ENCODE measurements at places on chromosomes 3 and 15. TPM values are rescaled to one million over a fixed set of nuclear protein-coding genes. Genes with fewer than 3 reads are reported as not detected.

GRCh38 chr3:21734746-21735145 lies 16.3 kb downstream of the ZNF385D start:
- no peak for DNase-seq

- DNase-seq = no peak
These were observed 39.9 kb downstream of the TGFBR2 start for GRCh38 chr3:30646181-30646876.

GRCh38 chr15:101562428-101563059 lies 73.0 kb upstream of the PCSK6 start:
- DNase-seq = no peak

- no peak for DNase-seq
These were observed 22.8 kb downstream of the GAP43 start for GRCh38 chr3:115646027-115646690.

Gene FBXO22
- polyA plus RNA-seq = 47.7 TPM

Gene BMF
- polyA plus RNA-seq = 46.7 TPM

Measured in left renal pelvis (tissue), 4 donors.